ENCODE measurements at places on chromosomes 7 and 10.

GRCh38 chr7:24291271-24291670, 7.3 kb downstream of the NPY start:
- no peak for DNase-seq

DNA sequence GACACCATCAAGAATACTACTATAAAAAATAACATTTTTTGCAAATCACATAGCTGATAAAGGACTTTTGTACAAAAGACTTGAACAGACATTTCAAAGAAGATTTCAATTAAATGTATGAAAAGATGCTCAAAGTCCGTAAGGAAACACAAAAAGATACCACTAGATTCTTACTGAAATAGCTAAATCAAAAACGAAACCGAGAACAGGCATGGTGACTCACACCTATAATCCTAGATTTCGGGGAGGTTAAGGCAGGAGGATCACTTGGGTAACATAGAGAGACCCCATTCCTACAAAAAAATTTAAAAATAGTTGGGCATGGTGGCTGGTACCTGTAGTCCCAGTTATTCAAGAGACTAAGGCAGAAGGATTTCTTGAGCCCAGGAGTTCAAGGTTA, 520.2 kb upstream of the GRM3 start:
- no peak for DNase-seq

- DNase-seq = no peak
Observed at GRCh38 chr10:53025172-53025711, 252.7 kb upstream of the MBL2 start.

- DNase-seq = no peak
Observed at GRCh38 chr10:97974526-97975525, 55.6 kb downstream of the CRTAC1 start.

GRCh38 chr7:121371883-121372282, 24.2 kb downstream of the FAM3C start:
- DNase-seq = no peak

DNA sequence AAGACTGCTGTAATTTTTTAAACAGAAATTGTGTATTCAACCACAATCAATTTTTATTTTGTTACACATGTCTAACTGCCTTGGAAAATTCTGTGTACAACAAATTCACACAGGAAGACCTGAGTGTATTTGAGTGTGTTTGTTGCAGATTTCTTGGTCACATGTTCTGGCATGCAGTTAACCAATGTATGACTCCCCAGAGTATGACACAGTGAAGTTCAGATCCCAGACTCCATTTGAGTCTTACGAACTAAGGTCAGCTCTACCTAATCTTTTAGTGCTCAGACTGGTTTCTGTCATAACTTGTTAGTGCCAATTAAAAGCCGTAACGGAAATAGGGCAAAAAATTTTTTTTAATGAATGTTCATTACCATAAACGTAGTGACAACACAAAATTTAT, 5.8 kb downstream of the GNAI1 start:
- no peak for DNase-seq

DNA sequence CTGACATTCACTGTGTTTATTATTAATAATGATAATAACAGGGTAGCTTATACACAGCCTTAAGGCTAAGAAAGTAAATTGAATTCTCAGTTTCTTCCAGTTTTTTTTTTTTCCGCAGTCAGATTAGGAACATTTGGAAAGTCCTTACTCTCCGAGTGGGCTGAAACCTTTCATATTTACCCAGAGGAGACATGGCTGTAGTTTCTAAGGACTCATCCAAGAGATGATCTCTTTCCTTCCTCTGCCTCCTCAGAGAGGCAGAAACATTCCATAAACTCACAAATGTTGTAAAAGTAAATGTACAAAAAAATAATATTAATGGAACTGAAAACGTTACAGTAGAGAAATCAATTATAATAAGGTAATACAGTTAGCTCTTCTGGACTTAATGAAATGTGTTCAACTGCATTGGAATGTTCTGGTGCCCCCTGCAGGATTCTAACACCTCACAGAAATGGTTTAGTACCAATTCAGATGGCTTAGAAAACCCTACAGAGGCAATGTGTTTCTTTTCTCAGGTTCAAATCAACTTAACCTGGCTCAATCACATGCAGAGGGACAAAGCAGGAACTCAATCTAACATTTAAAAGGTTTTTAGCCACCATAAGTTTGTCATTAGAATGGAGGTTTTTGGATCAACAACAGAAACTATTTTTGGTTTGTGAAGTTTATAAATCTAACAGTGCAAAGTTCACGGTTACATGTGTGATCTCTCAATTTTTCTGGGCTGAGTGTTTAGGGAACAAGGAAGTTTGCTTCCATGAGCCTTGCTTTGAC, 71.7 kb downstream of the ICA1 start:
- peak; percentile 25 for DNase-seq

DNA sequence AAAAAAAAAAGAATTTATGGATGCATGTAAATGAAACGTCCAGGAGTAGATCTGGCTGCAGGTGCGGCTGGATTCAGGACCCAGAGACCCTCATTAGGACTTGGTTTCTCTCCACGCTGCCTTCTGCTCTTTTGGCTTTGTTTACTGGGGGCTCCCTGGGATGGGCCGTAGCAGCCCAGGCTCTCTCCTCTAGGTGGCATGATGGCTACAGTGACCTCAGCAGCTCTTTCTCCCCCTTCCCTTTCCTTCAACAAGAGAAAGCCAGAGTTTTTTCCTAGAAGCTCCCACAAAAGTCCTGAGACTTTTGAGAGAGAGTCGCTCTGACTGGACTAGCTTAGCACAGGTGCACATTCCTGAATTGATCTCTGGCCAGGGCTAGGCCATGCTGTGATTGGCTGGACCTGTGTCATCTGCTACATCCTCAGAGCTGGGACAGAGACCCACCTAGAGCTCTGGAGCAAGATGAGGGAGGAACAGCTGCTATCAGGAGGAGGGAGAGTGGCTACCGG, 67.8 kb upstream of the PDCD4 start:
- no peak for DNase-seq
